ENCODE measurements at places on chromosomes 13 and 19.

GRCh38 chr13:48853728-48854102 lies 122.0 kb upstream of the FNDC3A start:
- no peak for DNase-seq

GRCh38 chr13:98368019-98368418 lies 190.9 kb upstream of the RNF113B start:
- DNase-seq: no peak

DNA sequence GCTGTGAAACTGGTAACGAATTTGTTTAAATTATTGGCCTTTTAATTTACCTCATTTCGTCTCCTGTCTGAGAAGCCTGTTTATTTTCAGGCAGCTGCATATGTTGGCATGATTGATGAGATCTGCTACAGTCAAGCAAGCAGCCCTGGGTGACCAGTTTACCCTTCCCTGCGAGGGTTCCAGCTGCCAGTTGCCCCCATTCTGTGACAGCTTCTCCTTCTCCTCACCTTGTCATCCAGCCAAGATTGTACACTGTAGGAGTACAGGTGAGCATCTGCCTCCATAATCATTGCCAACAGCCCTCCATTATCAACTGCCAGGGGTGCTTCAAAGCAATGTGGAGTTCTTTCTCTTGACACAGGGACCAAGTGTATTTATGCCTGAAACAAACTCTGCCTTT lies 1979.9 kb upstream of the PRR20A start:
- peak; percentile 21 for DNase-seq

DNA sequence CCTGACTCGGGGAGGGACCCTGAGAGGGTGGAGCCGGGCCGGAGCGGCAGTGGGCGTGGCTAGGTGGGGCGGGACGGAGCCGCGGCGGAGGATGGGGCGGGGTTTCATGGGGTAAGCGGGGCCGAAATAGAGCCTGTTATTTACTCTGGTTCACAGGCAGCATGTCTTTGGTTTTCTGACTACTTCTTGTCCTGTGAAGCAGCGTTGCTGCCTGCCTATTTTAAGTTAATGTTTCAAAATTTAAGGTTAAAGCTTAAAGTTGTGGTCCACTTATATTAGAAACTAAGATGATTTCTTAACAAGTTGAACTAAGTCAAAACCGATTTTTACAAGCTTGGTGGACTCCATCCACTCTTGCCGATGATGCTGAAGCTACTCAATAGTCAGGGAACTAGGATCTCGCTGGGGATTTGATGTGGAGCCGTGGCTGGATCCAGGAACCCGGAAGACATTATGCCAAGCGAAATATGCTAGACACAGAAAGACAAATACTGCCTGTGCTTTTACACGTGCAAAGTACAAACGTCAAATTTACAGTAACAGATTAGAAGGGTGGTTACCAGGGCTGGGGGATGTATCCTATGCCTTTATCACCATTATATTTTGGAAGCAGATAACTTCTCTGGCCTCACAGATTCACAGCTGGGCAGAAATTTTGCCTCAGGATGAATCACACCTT lies 433 bp upstream of the ZNF616 start:
- DNase-seq: no peak

DNA sequence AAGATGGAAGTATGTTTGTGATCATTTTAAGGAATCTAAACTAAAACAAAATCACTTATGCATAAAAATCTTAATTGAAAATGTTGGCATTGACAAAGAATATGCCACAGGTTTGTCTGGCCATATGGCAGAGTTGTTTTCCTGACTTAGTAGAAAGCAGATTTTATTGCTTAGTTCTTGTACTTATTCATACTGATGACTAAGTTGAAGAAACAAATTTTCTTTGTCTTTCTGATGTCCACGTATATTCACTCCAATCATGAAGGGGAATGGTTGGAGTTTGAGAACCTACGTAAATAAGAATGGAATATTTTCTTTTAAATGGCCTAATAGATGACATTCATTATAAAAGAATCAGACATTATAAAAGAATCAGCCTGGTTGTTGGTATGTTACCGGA lies 8.0 kb upstream of the GPC6 start:
- DNase-seq: no peak

GRCh38 chr13:48158915-48159314 lies 64.0 kb upstream of the MED4 start:
- DNase-seq: no peak

DNA sequence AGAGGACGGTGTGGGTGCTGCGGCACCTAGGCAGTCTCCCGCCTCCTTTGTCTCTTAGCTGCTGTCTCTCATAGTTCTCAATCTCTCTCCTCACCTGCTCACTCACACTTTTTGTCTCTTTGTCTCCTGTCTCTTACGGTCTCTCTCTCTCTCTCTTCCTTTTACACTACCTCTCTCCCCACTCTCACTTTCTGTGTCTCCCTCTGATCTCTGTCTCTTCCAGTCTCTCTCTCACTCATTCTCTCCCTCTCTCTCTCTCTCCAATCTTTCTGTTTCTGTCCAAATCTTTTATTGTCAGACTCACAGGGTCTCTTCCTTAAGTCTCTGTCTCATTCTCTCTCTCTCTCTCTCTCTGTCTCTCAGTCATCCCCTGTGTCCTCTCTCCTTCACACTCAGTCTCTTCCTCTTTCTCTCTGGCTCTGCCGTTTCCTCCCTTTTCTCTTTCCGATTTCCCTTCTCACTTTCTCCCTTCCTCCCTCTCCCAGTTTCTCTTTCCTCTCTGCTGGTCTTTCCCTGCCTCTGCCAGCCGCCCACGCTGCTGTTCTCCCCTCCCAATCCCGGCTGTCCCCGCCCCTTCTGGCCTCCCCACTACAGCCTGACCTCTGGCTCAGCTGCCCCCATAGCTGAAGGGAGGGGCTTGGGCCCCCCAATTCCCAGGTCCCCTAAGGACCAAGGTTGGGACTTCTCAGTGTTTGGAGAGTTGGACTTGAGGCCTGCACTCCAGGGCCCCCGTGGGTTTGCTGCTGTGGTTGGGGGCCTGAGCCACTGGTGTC lies at the start of gene PLEKHA4:
PLEKHA4 (minus strand) TSS at position 504 of the 773 bp plus-strand sequence. CDS start 997 bp downstream, outside the sequence.
- DNase-seq: no peak
